ENCODE measurements at places on chromosomes 4 and X. TPM values are rescaled to one million over a fixed set of nuclear protein-coding genes. Genes with fewer than 3 reads are reported as not detected.
A peak's percentile ranks its signal among the peaks of the same experiment; 100 is the strongest.

RAB39B gene
- polyA plus RNA-seq = 1.0 TPM

RPA4 gene
- polyA plus RNA-seq = 0.12 TPM

RTL9 gene
- 0.37 TPM for polyA plus RNA-seq

KLF8 gene
- polyA plus RNA-seq = 0.04 TPM

FAM53A gene
- 1.1 TPM for polyA plus RNA-seq

FHIP1A gene
- 0.06 TPM for polyA plus RNA-seq

SLC25A4 gene
- polyA plus RNA-seq = 17.6 TPM

SPANXA2 gene
- polyA plus RNA-seq = not detected

DNA sequence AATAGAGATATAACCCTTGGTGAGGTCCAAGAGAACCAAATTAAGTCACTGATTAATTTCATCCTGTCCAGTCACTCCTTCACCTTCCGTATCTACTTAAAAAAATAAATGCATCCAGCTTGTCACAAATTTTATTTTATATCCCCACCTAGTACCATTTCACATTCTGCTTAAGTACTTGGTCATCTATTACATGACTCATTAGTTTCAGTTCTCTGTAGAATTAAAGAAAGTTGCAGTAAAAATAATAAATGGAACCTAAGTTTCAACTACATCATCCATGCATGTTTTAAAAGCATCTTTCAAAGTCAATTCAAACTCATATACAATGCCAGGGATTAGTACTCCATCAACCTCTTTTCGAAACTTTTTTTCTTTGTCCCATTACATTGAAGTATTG lies 130.2 kb downstream of the SH2D1A start:
- no peak for DNase-seq

DNA sequence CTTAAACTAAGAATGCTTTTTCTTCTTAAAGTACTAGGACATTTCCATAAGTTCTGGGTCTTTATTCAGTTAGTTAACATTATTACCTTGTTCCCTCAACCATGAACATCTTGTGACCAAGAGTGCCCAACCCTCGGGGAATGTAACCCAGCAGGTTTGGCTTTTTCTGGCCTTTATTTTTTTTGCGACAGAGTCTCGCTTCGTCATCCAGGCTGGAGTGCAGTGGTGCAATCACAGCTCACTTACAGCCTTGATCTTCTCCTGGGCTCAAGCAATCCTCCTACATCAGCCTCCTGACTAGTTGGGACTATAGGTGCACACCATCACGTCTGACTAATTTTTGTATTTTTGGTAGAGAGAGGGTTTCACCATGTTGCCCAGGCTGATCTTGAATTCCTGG lies 65.1 kb downstream of the USP11 start:
- DNase-seq = no peak

GRCh38 chr4:213971-214370 lies 89.7 kb downstream of the ZNF718 start:
- DNase-seq = no peak

DNA sequence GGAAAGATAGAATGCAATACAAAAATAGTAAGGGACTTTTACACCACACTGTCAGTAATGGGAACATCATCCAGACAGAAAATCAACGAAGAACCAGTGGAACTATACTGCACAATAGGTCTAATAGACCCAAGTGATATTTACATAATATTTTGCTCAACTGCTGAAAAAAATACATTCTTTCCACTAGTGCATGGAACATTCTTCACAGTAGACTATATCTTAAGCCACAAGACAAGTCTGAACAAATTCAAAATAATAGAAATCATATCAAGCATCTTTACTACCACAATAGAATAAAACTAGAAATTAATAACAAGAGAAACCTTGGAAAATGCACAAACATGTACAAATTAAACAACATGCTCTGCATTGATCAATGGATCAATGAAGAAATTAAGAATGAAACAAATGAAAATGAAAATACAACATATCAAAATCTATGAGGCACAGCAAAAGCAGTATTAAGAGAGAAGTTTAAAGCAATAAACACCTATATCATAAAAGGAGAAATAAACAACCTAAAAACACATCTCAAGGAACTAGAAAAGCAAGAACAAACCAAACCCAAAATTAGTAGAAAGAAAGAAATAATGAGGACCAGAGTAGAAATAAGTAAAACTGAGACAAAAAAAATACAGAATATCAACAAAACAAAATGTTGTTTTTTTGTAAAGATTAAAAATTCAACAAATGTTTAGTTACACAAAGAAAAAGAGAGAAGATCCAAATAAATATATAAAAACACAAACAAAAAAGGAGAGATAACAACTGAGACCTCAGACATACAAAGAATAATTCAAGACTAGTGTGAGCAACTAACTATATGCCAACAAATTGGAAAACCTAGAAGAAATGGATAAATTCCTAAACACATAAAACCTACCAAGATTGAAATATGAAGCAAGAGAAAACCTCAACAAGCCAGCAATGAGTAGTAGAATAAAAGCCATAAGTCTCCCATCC lies 51.5 kb upstream of the ANTXR2 start:
- DNase-seq = no peak

GRCh38 chrX:115284877-115285276 lies 4.6 kb upstream of the LUZP4 start:
- DNase-seq = no peak

DNA sequence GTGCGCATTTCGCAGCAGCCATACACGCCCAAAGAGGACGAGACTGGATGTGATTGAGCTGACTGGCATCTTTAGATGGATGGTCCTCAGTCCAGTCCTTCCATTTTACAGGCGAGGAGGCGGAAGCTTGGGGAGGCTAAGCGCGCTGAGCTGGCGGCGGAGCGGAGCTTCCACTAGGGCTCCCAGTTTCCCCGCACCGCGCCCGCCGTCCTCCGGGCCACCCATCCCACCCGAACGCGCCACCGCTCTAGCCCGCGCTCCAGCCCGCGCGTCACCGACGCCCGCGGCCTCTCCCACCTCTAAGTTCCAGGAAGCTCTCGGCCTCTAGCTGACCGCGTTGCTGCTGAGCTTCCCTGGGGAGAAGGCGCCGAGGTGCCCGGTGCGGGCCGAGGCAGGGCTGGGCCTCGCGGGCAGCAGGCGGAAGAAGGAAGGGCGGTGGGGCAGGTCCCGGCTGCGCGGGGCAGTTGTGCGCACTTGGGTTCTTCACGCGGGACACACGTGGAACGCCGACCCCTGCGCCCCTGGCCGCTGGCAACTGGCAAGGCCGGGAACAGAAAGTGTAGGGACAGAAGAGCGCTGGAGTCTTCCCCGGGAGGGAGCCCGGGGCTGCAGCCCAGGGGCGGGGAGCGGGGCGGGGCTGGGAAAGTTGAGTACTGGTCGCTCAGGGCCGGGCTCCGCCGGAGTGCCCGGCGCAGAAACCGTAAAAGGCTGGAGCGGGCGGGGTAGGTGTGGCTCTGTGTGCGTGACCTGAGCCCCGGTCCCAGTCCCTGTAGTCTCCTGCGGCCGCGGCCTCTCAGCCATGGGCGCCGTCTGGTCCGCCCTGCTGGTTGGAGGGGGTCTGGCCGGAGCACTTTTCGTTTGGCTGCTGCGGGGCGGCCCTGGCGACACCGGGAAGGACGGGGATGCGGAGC lies at the start of gene STBD1:
Gene STBD1, plus strand, starts transcription at position 763 of the 911 bp plus-strand sequence. Its CDS starts 37 bp downstream, at position 800.
- peak; percentile 15 for DNase-seq

DNA sequence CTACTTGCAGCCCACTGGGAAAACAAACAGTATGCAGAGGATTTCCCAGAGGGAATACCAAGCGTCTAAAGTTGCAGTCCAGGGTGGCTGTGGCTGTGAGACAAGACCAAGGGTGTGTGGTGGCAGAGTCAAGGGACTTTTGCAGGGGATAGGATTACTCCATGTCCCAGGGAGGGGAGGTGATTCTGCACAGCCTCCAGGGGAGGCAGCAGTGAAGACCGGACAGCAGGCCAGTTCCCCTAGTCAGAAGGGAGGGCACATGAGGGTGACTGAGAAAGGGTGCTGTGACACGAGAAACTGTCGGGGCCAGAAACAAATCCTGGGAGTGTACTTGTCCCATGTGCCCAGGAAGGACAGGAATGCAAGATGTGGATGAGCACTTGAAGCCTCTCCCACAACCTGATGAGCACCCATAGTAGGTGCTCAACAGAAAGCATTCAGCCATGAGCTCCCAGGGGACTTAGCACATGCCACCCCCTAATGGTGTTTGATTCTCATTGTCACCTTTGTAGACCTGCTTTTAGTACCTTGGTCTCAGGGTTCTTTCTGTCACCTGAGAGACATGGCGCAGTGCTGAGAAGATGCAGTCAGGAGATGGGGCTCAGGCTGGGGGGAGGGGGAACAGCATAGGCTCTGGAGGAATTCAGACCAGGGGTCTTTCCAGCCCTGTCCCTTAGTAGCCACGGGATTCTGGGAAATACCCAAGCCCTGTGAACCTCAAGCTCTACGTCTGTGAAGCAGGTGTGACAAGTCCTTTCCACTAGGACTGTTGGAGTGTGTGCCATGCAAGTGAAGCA lies 18.1 kb upstream of the HSFX3 start:
- DNase-seq = no peak

- no peak for DNase-seq
Observed at GRCh38 chr4:145928748-145929147, 9.9 kb downstream of the ZNF827 start.

- no peak for DNase-seq
Observed at GRCh38 chr4:6205567-6205931, 5.2 kb upstream of the JAKMIP1 start.

GRCh38 chr4:31204874-31205273 lies 484.7 kb downstream of the PCDH7 start:
- DNase-seq = no peak

- DNase-seq = no peak
Observed at GRCh38 chr4:179485781-179486180, 2043.5 kb upstream of the AGA start.

DNA sequence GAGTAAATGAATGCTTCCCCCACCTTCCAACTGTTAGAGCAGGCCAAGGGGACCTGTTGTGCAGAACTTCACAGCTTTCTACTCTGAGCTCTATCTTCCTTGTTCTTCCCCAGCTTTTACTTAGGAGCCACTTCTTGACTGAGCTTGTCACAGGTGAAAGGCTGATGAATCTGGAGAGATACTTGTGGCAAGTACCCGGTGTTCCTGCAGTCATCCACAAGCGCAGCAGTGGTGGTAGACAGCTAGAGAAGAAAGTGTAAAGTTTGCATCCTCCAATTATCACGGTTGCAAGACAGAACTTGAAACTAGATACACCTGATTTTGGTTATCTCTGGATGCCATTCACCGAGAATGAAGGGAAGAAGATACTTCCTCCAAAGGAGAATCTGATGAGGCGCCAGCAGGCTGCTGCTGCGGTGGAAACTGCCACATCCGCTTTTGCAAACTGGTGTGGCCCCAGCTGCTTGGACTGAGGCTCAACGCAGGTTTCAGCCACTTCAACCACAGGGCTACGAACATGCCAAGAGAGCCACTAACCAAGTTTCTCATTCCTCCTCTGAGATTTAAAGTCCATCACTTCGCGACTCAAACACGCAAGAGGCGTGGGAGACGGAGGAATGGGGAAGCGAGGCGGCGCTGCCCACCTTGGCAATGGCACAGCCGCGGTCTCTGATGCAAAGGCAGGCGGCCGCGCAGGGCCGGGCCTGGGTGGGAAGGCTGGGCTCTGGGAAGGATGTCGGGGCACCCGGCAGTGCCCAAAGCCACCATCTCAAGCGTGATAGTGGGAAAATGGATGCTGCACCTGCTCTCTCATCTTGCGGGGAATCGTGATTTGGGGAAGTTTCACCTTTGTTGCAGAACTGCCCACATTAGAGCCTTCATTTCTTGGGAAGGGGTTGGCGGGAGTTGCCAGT lies 1.3 kb upstream of the FHIP1A start:
- DNase-seq = no peak

DNA sequence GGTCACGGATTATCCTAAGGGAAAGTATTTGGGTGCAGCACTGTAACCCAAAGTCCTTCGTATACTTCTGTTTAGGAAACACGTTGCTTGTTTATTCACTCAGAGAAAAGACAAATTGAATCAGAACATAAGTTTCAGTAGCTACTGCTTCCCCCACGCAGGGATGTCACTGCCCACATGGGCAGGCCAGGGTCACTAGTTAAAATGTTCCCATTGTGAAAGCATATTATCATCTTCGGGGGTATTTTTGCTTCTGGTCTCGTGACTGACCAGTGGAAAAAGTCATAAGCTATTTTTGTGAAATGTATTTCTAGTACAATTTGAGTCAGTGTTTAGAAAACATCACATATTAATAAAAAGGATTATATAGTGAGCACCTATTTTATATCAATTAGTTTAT lies 377.8 kb downstream of the PCDH7 start:
- DNase-seq = no peak

DNA sequence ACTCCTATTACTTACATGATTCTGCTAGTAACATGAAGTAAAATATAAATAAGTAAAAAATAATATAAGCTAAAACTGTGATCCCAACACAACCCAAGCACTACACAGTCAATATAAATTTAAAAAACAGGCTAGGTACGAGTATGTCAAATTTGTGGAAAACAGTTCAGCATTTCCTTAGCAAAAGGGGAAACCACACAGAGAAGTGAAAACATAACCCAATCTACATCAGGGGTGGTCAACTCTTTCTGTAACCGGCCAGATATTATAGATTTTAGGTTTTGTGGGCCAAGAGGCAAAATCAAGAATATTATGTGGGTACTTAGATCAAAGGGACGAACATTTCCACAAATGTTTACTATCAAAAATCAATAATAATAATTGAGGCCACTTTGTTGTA lies 70.1 kb downstream of the CHST7 start:
- DNase-seq = no peak

- DNase-seq = no peak
Observed at GRCh38 chrX:139969286-139969685, 4.0 kb upstream of the CXorf66 start.

- DNase-seq = peak; percentile 13
Observed at GRCh38 chrX:45505214-45505613, 304.5 kb upstream of the DIPK2B start.

DNA sequence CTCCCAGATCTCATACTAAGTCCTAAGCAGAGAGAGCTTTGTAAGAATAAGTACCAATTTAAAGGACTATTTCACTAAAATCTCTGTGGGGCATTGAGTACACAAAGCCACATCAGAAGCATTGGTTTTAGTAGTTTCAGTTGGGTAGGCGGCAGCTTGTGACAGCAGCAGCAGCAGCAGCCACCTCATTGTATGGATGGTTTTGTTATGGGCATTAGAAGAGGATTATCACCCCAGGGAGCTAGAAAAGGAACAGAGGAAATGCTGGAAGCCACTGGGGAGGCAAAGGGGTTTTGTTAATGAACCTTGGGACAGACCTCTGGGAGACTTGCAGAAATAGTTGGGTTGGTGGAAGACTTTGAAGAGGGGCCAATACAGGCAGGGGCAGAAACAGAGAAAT lies 93.9 kb upstream of the FRMPD3 start:
- no peak for DNase-seq

GRCh38 chr4:28435314-28435713 lies 1574.7 kb downstream of the STIM2 start:
- DNase-seq = no peak

GRCh38 chr4:15054541-15054940 lies 52.3 kb downstream of the CPEB2 start:
- no peak for DNase-seq
